ENCODE measurements at places on chromosomes 2 and 18.

DNA sequence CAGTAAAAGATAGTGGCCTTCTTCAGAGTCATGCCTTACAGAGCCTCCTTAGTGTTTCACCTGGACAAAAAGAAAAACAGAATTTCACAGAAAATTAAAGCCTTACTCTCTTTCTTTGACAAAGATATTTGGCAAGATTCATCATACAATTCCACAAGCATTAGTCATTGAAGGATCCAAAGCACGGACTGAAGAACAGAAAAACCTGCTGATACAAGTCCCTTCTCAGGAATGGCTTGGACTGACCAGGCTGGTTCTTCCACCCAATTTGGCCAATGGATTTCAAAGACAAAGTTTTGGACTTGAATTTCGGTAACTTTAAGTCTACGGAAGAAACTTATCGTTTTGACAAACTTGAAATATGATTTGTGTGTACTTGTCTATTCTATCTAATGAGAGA is 39.1 kb upstream of the GALNT3 start:
- DNase-seq, result no peak

DNA sequence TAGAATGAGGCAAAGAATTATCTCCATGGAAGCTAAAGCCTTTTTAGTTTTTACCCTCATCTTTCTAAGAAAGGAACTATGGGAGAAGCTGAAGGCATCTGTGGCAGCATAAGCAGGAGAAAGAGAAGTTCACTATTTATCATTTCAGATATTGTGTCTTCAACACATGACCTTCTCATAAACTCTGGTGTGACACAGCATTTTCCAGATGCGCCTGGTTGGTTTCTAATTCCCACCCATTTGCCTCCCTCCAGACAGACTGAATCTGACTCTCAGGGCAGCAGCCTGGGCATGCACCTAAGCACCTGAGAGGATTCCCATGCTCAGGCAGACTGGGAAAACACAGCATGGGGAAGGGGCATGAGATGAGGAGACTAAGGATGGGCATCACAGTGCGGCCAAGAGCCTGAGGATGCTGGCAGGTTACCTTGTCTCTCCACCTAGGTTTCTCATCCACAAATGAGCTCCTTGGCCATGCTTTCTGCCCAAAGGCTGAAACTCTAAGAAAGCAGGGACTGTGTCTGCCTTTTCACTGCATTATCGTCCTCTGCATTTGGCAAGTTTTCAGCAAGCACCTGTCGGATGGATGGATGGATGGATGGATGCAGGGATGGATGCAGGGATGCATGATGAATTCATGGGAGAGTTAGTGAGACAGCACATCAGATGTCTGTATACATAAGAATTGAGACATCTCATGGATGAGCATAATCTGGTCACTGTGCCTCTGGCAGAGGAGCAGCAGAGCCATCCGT is 28.8 kb upstream of the SULT1C4 start:
- DNase-seq, result no peak

GRCh38 chr2:226994775-226995174 is 158.9 kb downstream of the RHBDD1 start:
- no peak for DNase-seq

DNA sequence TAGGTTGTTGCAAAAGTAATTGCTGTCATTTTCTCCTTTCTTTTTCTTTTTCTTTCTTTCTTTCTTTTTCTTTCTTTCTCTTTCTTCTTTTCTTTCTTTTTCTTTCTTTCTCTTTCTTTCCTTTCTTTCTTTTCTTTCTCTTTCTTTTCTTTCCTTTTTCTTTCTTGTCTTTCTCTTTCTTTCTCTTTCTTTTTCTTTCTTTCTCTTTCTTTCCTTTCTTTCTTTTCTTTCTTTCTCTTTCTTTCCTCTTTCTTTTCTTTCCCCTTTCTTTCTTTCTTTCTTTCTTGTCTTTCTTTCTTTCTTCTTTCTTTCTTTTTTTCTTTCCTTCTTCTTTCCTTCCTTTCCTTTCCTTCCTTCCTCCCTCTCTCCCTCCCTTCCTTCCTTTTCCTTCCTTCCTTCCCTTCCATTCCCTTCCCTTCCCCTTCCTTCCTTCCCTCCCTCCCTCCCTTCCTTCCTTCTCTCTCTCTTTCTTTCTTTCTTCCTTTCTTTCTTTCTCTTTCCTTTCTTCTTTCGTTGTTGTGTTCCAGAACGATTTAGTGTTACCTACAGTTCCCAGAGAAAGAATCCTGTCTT is 178.9 kb downstream of the RPIA start:
- DNase-seq, result no peak

DNA sequence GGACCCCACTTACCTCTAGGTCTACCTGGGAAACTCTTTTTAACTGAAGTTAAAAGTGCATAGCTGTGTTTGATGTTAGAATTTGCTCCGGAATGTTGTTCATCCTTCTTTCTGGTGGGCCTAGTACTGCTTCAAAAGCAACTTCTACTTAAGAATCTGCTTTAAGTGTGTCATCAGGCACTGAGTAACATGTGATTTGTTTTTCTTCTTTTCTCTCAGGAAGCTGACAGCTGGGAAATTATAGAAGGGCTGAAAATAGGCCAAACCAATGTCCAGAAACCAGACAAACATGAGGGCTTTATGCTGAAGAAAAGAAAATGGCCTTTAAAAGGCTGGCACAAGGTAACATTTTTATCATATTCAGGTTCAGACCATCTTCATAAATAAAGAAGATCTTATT is 122.9 kb downstream of the PRKRA start:
- DNase-seq, result no peak

DNA sequence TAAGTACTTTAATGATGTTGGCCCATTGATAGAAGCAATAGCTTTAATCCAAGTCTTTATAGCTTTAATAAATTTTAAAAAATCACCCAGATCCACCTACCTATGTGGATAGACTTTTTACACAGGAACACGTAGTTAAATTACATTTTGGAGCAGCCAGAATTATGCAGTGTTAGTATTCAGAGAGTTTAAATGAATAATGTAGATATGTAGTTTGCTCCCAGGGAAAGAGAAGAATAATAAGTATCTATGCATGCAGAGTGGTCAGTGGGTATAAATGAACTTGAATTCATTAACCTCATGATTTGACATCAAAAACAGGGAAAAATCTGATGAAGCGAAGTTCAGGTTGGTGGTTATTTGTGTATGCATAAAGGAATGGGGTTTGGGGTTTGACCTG is 146.3 kb downstream of the CERS6 start:
- no peak for DNase-seq

DNA sequence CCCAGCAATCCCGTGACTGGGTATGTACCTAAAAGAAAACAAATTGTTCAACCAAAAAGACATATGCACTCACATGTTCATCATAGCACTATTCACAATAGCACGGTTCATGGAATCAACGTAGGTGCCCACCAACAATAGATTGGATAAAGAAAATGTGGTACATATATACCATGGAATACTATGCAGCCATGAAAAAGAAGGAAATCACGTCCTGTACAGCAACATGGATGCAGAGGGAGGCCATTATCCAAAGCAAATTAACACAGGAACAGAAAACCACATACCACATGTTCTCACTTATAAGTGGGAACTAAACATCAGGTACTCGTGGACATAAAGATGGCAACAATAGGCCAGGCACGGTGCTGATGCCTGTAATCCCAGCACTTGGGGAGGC is 207.9 kb upstream of the TNP1 start:
- DNase-seq, result no peak

DNA sequence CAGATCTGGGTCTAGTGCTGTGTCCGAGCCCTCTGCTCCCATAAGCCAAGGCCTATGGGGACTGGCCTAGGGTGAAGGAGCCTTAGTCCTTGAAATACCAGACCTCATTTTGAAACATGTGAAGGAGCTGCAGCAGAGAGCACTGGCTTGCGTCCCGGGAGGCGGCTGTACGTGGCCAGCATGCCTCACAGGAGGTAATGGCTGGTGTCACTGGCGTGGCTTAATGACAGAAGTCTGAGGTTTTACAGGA is 72.7 kb upstream of the OTOS start:
- DNase-seq, result no peak

- no peak for DNase-seq
Measured at GRCh38 chr2:219111375-219112061, 49.1 kb downstream of the NHEJ1 start.

- DNase-seq, result peak; percentile 22
Measured at GRCh38 chr2:75098856-75099255, 100.5 kb downstream of the TACR1 start.

DNA sequence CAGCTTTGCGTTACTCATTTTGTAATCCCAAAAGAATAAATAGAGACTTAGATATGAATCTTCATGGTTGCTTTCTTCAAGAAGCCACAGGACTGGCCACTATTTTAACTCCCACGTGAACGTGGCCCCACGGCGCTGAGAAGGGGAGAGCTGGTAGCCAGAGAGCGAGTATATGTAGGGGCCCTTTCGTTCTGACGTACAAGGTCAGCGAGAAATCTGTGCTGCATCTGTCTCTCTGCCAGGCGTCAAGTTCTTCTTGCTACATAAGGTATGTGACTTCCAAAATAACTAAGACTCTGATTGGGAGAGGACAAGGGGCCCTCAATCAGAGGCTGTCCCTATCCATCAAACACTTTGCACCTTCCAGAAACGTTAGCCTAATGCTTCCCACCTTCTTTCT is 149.2 kb downstream of the PLEKHA3 start:
- no peak for DNase-seq

DNA sequence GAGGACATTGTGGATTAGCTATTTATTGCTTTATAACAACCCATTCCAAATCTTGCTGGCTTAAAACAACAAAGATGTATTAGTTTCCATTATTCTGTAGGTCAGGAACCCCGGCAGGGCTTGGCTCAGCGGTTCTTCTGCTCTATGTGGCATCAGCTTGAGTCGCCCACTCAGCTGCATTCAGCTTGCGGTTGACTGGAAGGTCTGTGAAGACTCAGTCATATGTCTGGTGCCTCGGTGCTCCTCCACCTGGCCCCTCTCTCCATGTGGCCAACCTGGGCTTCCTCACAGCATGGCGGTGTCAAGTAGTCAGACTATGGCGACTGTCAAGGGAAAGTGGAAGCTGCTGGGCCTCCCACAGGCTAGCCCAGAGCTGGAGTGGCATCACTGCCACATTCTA is 48.6 kb downstream of the EMILIN2 start:
- no peak for DNase-seq

DNA sequence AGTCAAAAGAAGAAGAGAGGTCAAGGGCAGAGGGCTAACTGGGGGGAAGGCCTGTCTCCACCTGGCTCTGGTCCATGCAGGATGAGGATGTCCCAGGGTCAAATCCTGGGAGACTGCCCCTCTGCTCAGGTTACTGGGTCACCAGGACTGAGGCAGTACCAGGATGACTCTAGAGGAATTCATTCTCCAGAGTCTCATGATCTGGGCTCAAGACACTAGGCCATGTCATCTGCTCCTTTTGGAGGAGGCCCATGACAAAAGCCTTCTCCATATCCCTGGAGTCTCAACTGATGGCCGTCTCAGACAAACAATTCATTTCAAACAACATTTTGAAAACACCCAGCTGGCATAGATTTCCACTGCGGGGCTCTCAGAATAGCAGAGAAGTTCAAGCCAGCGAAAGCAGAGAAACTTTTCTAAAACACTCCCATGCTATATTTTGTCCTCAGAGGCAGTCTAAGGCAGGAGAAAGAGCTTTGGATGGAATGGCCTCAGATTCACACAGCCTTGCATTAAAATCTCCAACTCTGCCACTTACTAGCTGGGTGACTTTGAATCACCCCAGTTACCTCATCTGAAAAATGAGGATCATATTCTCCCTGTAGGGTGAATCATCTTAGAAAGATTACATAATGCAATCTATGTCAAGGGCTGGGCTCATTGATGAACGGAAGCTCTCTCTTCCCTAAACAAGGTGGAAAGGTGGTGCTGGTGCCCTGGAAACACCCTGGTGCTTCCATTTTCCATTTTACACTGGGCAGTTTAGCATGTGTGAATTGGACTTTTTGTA is 48.8 kb upstream of the LCLAT1 start:
- no peak for DNase-seq

- no peak for DNase-seq
Measured at GRCh38 chr2:224023188-224023587, 15.9 kb downstream of the SERPINE2 start.

GRCh38 chr2:85247610-85248009 is 80.2 kb downstream of the TGOLN2 start:
- DNase-seq, result no peak

DNA sequence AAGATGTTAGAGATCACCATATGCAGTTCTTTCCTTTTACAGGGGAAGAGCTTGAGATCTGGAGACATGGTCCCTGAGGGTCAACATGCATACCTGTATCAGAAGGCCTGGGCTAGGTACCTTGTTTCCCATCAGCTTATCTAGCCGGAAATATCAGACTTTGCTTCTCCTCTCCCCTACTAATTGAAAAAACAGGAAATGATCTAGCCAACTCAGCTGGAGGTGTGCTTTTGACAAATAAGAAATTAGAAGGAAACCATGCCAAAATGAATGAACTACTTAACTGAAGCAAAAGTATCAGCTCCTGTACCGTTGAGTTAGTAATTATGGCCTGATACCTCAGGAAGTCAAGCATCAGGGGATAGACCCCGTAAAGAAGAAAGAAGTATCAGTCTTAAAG is 20.4 kb downstream of the PKP4 start:
- no peak for DNase-seq

DNA sequence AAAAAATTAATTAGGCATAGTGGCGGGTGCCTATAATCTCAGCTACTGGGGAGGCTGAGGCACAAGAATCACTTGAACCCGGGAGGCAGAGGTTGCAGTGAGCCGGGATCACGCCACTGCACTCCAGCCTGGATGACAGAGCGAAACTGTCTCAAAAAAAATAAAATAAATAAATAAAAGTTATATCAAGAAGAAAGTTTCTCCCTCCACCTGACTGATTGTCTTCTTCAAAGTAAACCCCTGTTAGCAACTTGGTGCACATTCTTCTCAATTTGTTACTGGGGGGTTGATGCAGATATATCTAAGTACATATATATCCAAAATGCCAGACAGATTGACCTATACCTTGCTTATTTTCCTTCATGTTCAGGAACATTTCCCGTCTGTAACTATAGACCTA is 5.2 kb upstream of the MYCN start:
- no peak for DNase-seq

- DNase-seq, result no peak
Measured at GRCh38 chr18:23963443-23964165, 51.0 kb upstream of the TTC39C start.

DNA sequence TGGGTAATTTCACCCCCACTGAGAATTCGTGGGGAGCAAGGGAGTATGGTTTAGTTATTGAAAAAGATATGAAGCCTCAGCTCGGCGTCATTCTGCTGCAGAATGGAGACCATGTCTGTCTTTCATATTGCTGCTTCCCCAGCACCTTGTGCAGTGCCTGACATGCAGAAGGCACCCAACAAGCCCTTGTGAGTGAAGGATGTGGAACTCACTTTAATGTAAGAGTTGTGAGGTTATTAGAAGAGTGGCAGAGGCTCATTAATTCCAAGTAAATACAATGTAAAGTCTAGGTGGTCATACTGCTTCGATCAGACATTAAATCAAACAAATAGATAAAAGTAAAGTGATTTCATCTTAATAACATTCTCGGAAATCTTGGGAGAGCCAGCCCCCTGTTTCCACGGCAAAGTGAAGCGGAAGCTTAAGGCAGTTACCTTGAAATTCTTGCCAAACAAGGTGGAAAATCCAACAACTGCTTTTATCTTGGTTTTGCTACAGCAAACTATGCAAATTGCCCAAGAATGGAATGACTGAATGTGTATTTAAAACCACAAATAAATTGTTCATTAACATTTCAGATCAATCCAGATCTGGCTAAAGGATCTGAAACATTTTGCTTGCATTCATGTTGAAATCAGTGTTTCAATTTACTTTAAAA is 9.6 kb downstream of the CFAP221 start:
- DNase-seq, result no peak

Data from CMK (cell line).